ENCODE measurements at places on chromosomes 11 and 22.

DNA sequence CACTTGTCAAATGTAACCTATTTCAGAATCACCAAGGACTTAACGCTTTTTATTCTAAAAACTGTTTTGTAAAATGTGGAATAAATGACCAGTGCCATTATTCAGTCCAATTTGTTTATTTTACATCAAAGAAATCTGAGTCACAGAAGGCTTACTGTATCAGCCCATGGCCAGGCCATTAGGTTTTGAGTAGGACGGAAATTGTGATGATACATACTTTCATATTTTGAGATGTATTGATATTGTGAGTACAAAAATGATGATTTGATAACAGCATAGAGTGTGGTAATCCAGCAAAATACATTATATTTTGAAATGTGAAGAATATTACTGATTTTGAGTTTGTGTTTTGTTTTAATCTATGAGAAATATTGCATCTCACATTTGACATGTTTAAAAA, 81.1 kb downstream of the PIWIL3 start:
- DNase-seq = no peak

DNA sequence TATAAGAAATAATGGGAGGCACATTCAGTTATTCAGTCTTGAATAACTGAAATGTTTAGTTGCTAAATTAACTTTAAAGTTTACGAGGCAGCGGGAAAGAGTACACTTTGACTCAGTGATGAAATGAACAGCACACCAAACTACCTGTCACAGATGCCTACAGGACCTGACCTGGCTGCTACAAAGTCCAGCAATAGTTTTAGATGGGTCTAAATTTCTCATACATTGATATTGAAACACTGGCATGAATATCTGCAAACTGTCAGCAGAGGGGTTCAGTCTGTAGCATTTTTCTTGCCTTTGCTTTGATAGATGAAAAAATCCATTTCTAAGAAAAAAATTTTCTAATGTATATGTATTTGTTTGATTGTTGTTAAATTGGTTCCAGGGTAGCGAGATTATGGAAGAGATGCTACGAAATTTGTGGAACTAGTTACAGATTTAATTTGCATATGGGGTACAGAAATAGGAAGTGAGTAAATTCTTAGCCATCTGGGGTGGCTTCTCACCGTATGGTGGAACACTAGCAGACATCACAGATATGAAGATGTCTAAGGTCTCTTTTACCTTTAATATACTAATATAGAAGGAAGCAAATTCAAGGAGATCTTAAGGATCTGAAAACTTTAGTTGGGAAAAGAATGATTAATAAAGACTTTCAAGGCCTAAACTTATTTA, 20.8 kb upstream of the GAB2 start:
- no peak for DNase-seq

GRCh38 chr22:35322126-35322525, 22.4 kb downstream of the TOM1 start:
- no peak for DNase-seq

DNA sequence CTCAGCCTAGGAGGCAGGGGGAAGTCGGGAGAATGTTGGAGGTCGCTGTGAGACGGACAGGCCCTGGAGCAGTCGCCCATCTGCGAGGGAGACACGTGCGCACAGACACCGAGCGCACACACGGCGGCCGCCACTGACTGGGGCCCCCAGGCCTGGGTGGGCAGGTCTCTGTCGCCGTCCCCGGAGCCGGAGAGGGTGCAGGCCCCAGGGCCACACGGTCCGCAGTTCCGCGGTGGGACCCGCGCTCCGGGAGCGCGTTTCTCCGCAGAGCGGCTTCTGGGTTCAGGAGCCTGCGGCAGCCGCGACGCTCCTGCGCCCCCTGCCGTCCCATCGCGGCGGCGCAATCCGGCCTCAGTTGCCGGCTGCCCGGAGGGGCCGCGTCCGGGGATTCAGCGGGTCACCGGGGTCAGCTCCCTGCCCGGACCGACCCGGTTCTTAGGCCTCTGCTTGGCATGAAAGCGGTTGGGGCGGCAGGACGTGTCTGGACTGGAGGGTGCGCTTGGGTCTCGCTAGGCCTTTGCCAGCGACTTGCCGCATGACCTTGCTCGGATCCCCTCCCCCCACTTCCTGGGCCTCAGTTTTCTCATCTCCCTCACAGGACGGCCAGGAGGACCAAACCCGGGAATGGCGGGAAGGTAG, 31.2 kb downstream of the PDE2A start:
- peak; percentile 18 for DNase-seq

- DNase-seq = no peak
Measured at GRCh38 chr11:125070699-125071254, 7.7 kb downstream of the SLC37A2 start.

GRCh38 chr11:282171-282570, 4.0 kb downstream of the NLRP6 start:
- DNase-seq = no peak

DNA sequence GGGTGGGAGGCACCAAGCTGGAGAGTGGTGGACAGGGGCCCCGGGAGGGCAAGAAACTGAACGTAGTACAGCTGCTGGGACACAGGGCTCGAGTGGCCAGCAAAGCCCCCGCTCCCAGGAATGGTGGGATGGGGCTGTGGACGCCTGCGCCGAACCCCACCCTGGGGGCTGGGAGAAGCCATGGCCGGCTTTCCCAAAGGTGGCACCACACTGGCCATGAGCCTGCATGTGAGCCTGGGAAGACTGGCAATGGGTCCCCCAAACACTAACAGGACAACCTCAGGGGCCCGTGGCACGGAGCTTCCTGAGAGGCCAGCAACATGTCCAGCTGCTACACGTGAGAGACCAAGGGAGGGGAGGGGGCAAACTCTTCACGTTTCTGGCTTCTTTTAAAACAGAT, 4.0 kb downstream of the ALG12 start:
- DNase-seq = no peak

- DNase-seq = no peak
Measured at GRCh38 chr11:120527111-120527761, 15.7 kb downstream of the GRIK4 start.

DNA sequence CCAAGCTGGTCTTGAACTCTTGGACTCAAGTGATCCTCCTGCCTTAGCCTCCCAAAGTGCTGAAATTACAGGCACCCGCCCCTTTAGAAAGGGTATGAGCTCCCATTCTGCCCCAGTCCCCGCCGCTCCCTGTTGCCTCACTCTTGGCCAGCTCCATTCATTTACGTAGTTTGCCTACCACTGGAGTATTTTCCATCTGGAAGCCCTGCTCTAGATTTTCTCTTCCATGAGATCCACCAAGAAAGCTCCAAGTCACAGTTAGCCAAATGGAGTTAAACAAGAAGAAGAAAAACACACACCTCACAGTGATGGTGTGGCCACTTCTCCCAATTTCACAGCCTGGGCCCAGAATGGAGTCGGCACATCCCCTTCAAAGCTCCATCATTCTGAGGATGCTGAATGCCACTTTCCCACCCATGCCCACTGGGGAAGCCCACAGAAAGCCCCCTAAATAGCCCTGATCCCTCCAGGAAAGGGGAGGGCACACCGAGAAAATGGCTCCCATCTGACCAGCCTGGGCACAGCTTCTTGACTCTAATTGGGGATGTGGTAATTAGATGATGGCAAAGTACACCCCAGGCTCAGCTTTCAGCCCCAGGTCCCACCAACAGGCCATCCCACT, 381.2 kb downstream of the MN1 start:
- DNase-seq = no peak

DNA sequence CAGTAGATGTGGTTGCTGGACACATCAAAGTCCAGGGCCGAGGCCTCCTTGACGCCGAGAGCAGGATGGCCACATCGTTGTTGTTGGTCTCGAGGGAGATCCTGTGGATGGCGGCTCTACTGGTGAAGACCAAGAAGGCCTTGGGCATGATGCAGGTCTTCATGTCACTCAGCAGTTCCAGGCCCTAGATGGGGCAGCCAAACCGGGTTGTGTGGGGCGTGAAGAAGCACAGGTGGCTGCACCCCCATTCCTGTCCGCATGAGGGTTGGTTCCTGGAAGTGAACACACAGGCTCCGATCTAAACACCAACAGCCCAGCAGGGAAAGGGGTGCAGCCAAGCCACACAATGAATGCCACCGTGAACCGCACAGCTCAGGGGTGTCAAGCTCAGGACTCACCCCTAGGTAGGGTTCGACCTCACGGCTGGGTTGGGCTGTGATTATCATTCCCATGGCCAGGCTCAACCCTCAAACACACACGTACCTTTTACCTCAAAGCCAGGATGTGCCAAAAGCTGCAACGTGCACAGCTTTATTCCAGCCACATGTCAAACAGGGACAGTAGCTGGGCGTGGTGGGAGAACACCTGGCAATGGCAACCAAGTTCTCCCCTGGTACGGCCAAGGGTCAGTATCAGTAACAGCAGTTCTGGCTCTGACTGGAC, 132.3 kb downstream of the CRYBB2 start:
- no peak for DNase-seq

GRCh38 chr11:640021-640706, 3.1 kb downstream of the DRD4 start:
- no peak for DNase-seq

- DNase-seq = no peak
Measured at GRCh38 chr11:98701541-98701940, 319.2 kb upstream of the CNTN5 start.

DNA sequence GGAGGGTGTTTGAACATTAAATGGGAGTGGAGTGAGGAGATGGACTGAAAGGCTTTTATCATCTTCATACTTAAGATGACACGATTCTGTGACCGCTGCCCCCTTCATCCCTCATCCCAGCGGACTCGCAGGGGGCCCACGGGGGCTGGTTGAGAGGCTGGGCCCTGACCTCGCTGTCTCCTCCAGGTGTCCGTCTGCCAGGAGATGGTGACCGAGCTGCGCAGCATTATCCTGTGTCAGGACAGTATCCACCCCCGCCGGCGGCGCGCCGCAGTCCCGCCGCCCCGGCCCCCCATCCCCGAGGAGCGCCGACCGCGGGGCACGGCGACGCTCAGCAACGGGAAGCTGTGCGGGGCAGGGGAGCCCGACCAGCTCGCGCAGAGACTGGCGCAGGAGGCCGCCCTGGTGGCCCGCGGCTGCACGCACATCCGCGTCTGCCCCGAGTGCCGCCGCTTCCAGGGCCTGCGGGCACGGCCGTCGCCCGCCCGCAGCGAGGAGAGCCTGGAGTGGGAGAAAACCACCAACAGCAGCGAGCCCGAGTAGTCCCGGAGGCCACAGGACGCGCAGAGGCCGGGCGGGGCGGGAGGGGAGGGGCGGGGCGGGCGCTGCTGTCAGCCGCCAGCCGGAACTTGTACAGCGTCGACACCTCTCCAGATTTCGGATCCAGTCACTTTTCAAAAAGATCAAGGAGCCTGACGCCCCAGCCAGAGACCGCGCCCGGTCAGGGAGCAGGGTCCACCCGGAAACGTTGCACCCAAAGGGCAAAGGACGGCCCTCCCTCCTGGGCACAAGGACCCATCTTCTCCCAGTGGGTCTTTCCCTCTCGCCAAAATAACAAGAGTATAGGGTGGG, 38.0 kb upstream of the TBCEL start:
- peak; percentile 10 for DNase-seq

DNA sequence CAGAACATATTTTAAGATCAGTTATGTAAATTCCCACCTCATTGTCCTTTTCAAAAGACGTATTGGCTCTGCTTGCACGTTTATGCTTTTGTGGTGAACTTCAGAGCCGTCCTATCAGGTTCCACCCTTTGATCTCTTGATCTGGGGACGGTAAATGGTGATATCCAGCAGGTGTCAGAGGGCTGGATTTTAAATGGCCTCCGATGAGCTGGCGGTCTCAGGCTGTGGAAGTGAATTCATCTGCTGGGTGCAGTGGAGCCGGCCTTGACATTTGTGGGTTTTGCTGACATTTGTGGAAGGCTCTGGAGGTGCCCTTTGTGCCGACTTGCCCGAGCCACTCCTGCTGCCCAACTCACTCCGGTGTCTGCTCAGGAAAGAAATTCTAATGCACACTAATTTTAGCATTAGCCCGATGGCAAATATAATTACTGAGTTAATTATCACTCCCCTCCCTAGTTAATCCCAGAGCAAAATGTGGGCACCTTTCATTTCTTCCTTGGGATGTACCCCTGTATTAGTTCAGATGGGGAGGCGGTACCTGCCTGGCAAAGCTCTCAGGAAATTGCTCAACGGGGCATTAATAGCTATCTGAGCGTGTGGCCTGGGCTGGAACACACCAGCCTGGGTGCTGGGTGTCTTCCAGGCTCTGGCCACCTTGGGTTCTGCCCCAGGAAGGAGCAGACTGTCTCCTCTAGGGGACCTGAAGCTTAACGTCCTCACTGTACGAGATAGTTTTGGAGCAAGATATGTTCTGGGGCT, 9.1 kb downstream of the LRP5 start:
- no peak for DNase-seq

DNA sequence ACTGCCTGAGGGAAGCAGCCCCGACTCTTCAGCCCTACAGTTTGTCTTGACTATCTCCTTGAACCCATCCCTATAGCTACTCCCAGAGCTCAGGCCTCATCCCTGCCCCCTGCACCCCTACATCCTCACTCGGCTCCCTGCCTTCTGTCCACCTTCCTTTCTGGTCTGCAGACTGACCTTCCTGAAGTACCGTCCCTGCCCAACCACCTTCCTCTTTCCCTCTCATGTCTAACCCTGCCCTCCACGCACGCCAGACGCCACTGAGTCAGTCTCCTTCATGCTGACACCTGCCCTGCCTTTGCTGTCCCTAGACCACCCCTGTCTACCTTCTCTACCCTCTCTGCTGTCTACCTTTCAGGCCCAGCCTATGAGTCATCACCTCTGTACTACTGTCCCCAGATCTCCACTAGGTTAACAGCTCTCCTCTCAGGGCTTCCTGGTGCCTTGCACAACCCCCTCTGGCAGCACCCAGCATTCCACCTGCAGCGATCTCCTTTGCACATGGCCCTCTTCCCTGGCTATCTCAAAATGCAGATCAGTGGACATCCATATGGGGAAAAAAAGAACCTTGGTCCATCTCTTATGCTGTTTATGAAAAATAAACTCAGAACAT, 8.9 kb downstream of the KCTD21 start:
- DNase-seq = no peak

DNA sequence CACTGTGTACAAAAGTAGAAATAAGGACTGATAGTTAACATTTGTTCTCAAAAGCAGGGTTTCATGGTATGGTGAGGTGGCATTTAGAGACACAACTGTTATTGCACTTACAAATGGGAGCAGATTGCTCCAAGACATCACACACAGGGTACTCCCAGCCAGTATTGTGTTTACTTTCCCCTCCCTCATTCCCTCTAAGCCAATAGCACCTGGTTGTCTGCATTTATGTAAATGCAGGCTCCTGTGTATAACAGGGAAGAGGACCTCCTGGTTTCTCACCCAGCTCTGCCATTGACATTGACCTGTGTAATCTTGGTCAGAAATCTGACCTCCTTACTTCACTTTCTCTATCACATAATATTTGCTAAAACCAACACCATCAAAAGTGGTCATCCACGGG, 154.4 kb downstream of the NAV2 start:
- no peak for DNase-seq

DNA sequence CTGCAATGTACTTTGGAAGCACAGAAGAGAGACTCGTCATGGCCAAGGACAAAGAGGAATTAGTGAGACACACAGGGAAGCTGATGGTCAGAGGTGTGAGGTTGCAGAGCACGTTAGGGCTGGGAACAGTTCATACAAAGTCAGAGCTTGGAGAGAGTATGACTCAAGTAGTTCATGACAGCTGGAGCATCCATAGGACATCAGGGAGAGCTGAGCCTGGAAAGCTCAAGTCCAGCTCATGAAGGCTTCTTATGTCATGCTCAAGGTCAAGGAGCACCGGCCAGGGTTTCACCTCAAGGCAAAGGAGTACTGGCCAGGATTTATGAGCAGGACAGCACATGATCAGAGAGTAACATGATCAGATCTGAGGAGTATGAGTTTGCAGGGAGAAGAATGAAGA, 64.6 kb upstream of the CHST1 start:
- no peak for DNase-seq

Measured in stimulated activated CD4-positive, alpha-beta T cell treated with anti-CD3 and anti-CD28 coated beads, Interleukin-12 subunit alpha, Interleukin-12 subunit beta, amount 100 ng/mL, for 48 hours (primary cell).